Activated CD4-positive, alpha-beta T cell treated with anti-CD3 and anti-CD28 coated beads, Interleukin-2, amount 10 ng/mL, durations not matched to agents 24 days and 14 days (primary cell): ENCODE measurements at places on chromosomes 2 and 18.

DNA sequence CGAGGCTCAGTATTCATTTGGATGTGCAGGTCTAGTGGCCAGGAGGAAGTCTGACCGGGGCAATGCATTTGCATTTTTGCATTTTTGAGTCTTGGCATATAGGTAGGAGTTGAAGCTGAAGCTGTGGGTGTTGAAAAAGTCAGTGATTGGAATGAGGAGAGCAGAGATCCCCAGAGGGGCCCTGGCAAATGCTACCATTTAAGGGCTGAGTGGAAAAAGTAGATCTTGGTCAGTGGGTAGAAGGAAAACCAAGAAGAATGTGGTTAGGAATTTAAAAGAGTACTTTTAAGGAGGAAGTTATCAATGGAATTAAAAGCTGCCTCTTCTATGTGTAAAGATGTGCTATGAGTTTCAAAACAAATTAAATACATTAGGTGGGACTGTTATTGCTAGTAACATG is 143.0 kb downstream of the ZEB2 start:
- DNase-seq, result no peak

GRCh38 chr2:9778012-9778411 is 65.3 kb upstream of the TAF1B start:
- peak; percentile 70 for DNase-seq

- no peak for DNase-seq
Observed at GRCh38 chr2:106061611-106062349, 132.3 kb downstream of the UXS1 start.

- DNase-seq, result no peak
Observed at GRCh38 chr2:198639580-198639979, 818.2 kb downstream of the SATB2 start.

- no peak for DNase-seq
Observed at GRCh38 chr2:145273840-145274239, 753.9 kb upstream of the ZEB2 start.

DNA sequence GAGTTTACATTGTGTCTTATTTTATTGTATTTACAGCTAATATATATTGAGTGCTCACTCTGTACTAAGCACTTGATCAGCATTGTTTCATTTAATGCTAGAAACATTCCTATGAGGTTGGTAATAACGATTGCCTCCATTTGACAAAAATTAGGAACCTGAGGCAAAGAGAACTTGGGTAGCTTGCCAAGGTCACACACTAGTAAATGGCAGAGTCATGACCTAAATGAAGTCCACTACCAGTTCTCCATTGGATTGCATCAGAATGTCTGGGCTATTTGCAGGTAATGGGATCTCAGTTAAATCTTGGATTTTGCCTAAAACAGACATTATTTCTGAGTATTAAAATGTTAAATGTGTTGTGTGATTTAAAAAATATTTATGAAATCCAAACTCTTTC is 65.8 kb upstream of the CRIM1 start:
- no peak for DNase-seq

DNA sequence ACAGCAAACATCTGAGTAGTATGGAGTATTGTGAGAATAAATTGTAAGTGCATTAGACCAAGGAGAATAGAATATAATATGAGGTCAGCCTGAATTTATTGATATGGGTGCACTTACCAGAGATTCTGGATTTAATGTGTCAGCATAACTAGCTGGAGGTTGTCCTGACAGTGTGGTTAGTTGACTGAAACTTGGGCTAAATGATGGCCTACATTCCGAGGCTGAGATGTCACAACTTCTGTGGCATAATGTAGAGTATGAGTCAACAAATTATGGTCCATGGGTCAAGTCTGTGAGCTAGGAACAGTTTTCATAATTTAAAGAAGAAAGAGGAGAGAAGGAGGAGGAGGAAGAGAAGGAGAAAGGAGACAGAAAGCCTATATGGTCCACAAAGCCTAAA is 127.6 kb downstream of the QPCT start:
- DNase-seq, result no peak

DNA sequence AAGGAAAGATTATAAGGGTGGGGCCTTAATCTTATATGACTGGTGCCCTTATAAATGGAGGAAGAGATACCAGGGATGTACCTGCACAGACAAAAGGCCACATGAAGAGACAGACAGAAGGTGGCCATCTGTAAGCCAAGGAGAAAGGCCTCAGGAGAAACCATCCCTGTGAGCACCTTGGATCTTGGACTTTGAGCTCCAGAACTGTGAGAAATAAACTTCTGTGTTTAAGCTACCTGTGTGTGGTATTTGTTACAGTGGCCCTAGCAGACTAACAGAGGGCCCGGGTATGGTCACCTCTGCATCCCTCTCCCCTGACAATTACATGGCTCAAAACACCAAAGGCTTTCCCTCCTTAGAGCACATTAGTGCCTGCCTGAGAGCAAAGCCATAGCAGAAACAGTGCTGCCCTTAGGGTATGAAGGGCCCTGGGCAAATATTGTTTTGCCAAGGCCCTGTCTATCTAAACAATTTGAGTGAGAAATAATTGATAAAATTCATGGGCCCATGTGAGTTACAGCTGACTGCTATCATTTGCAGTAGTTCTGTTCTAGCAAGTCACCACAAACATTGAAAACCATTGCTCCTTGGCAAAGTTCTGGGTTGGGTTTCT is 109.3 kb upstream of the MYCN start:
- no peak for DNase-seq

- DNase-seq, result peak; percentile 73
Observed at GRCh38 chr2:37005118-37005868, 39.0 kb upstream of the STRN start.

- no peak for DNase-seq
Observed at GRCh38 chr18:80229766-80230745, 17.3 kb downstream of the PARD6G start.

GRCh38 chr2:96876269-96877041 is 6.6 kb upstream of the SEMA4C start:
- DNase-seq, result no peak

DNA sequence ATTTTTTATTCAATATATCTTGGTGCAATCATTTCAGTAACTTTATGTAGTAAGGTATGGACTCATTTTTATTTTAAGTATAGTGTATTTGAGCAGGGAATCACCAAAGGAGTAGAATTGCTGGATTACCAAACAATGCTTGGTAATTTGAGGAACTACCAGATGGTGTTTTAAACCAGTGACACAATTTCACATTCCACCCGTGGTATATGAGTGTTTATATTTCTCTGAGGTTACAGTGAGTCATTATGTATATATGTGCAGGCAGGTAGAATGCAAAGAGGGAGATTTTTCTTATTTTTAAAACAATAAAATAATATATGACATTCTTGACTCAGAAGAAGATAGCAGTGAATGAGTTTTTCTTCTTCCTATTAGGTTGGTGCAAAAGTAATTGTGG is 596.9 kb downstream of the DCC start:
- no peak for DNase-seq

DNA sequence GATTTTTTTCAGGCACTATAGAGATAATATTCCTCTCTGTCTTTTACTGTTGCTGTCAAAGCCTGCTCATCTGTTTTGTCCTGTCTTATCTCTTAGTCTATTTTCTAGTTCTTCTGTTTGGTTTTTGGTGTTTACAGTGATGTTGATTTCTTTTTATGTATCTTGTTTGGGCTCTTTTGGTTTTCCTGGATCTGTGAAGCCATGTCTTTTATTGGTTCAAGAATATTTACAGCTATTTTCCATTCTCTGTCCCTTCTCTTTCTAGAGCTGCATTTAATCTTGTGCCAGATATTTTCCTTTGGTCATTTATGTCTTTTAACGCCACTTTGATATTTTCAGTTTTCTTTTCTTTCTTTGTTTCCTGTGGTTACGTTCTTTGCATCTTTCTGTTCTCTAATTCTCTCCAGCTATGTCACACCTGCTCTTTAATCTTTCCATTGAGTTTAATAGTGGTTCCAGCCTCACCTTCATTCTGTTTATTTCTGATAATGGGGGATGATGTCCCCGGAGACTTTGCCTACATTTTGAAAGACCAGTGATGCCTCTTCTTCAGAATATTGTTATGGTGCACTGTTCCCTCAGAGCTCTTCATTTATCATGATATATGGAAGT is 32.0 kb downstream of the SMCHD1 start:
- no peak for DNase-seq

DNA sequence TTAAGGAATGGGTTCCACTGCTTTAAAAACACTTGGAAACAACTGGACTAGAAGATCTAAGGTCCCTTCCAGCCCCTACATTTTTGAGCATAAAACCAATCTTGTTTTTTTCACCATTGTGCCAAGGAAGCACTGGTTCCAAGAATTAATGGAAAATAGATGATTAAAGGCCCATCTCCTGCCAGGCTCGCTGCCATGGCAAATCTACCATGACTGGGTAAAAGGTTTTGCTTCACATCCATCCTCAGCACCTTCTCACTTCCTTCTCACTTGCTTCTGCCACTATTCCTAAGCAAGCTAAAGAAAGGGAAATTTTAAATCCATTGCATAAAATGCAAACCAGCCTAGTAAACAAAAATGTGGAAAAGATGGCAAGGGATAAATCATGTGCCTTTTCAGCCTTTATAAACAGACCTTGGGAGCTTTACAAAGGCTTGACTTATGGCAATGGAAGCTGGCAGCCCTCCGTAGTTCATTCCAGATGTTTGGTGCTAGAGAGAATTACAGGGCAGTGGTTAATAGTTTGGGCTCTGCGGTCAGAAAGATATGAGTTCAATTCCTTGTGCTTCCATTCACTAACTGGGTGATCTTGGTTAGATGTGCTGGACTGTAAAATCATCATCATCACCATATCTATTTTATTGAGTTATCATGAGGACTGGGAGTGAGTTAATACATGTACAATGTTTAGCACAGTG is 27.0 kb upstream of the ST3GAL5 start:
- no peak for DNase-seq

- DNase-seq, result no peak
Observed at GRCh38 chr2:238173692-238174091, 14.9 kb downstream of the ERFE start.

DNA sequence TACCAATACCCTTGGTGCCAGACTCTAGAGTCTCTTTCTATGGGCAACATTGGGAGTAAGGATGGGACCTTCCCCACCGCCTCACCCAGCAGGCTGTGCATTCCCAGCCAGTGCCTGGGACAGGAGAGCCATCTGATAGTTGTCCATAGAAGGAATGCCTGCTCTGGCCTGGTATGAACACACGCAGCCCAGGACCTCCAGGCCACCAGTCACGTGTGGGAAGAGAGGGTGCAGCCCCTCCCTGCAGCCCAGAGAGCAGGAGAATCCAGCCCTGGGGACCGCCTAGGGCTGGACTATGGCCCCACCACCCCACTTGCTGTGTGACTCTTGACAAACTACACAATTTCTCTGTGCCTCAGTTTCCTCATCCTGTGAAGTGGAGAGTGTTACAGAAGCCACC is 52.5 kb upstream of the ID2 start:
- no peak for DNase-seq
